ENCODE measurements at places on chromosomes 7 and 10.

GRCh38 chr7:158774952-158775351 is 54.4 kb downstream of the ESYT2 start:
- peaks cover 5% of the 10 kb centered on the region for H3K4me1 ChIP-seq
- no peak overlapping the region for H3K27ac ChIP-seq
- no peaks in the 10 kb centered on the region for H3K36me3 ChIP-seq
- H3K4me3 ChIP-seq = no peak overlapping the region

- DNase-seq = peak; percentile 58
- H3K4me1 ChIP-seq = peaks cover 34% of the 10 kb centered on the region
- H3K36me3 ChIP-seq = no peaks in the 10 kb centered on the region
- H3K27ac ChIP-seq = no peak overlapping the region
Measured at GRCh38 chr7:101823596-101823995, 6.2 kb downstream of the CUX1 start.

DNA sequence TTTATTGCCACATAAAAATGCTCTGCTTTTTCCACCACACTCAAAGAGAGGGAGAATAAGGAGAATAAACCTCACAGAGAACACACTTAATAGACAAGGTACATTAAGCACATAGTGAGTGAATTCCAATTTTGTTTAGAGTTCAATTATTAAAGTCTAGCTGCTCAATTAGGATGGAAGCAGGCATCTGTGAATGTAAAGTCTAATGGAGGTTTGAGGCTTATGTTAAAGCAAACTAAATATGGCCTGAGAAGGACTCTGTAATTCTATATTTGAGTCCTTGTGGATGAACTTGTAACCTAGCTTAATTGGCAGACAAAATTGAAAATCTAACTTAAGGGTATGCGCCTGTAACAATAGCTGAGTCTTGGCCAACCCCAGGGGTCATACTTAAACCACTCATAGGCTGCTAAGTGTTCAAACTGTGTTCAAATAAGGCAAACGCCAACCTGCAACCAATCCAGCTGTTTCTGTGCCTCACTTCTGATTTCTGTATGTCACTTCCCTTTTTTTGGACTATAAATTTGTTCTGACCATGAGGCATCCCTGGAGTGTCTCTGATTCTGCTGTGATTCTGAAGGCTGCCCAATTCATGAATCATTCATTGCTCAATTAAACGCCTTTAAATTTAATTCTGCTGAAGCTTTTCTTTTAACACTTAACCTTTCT is 31.3 kb upstream of the NME8 start:
- no peak overlapping the region for H3K4me3 ChIP-seq
- no peaks in the 10 kb centered on the region for H3K36me3 ChIP-seq
- no peaks in the 10 kb centered on the region for H3K27me3 ChIP-seq
- DNase-seq = no peak

DNA sequence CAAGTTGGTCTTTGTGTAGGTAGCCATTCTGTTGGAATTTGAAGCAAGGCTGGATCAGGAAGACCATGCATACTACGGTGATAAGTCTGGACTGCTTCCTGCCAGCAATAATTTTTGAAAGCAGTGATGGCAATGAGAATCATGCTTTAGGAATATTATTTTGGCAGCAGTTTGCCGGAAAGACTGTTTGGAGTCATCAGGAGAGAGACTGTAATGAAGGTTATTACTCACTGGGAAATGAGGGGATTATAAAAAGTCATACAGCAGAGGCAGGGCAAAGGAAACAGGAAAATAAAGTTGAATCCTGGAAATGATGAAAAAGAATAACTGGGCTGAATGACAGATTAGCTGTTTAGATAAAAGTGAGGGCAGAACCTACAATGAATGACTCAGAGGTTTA is 1136.8 kb upstream of the AUTS2 start:
- no peaks in the 10 kb centered on the region for H3K36me3 ChIP-seq
- no peak for DNase-seq
- H3K4me3 ChIP-seq = no peak overlapping the region
- H3K27ac ChIP-seq = no peak overlapping the region

DNA sequence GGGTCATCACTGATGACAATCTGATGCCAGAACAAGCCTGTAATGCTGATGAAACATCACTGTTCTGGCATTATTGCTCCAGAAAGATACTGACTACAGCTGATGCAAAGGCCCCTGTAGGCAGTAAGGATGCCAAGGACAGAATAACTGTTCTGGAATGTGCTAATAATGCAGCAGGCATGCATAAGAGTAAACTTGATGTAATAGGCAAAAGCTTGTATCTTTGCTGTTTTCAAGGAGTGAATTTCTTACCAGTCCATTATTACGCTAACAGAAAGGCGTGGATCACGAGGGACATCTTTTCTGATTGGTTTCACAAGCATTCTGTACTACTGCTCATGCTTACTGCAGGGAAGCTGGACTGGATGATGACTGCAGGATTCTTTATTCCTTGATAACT is 18.7 kb downstream of the LCOR start:
- peak; percentile 89 for DNase-seq
- no peaks in the 10 kb centered on the region for H3K27me3 ChIP-seq
- H3K27ac ChIP-seq = no peak overlapping the region
- H3K36me3 ChIP-seq = no peaks in the 10 kb centered on the region
- no peaks in the 10 kb centered on the region for H3K4me1 ChIP-seq

DNA sequence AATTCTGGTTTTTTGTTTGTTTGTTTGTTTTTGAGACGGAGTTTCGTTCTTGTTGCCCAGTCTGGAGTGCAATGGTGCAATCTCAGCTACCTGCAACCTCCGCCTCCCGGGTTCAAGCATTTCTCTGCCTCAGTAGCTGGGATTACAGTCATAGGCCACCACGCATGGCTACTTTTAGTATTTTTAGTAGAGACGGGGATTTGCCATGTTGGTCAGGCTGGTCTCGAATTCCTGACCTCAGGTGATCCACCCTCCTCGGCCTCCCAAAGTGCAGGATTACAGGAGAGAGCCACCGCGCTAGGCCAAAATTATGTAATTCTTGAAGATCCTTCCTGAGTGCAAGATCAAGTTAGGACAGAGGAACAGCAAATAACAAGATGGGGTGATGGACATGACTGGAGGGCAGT is 719 bp downstream of the ZNF33B start:
- peak overlapping the region; percentile 96 for H3K27ac ChIP-seq
- H3K27me3 ChIP-seq = no peaks in the 10 kb centered on the region
- no peak for DNase-seq
- peak overlapping the region; percentile 80 for H3K4me3 ChIP-seq
- H3K36me3 ChIP-seq = peaks cover 3% of the 10 kb centered on the region

DNA sequence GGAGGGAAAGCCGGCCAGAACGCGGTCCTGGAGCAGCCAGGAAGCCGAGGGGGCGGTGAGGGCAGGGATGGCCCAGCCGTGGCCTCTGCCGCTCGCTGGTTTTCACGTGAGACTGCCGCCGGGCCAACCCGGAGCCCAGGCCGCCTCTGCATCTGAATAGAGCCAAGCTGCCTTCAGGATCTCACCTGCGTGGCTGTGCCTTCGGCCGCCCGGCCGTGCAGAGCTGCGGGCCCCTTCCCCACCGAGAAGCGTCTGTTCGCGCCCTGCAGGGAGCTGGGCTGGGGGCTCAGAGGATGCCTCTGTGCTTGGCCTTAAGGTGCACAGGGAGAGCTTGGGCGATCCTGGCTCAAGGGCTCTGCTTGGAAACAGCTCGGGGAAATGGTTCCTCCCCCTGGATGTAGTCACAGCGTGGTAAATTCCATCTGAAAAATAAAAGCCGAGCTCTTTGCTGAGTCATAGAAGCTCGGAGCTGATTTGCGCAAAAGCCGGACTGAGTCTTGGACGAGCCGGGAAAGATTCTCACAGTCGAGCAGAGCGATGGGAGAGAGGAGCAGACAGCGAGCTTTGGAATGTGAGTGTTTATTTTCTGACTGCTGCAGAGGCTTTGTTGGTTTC is at the start of gene JAKMIP3:
Gene JAKMIP3 (plus strand): TSS at position 456 of the 615 bp plus-strand sequence. CDS start 38,863 bp downstream, outside the sequence.
- H3K27ac ChIP-seq = no peak within 1 kb of the TSS
- H3K4me1 ChIP-seq = peaks cover 4% of the 10 kb centered on the region
- H3K36me3 ChIP-seq = no peaks in the 10 kb centered on the region
- H3K4me3 ChIP-seq = no peak within 1 kb of the TSS
- H3K27me3 ChIP-seq = no peaks in the 10 kb centered on the region

- H3K4me3 ChIP-seq = no peak overlapping the region
- H3K27ac ChIP-seq = no peak overlapping the region
- DNase-seq = no peak
- H3K4me1 ChIP-seq = no peaks in the 10 kb centered on the region
Measured at GRCh38 chr7:93992421-93993110, 11.6 kb downstream of the BET1 start.

DNA sequence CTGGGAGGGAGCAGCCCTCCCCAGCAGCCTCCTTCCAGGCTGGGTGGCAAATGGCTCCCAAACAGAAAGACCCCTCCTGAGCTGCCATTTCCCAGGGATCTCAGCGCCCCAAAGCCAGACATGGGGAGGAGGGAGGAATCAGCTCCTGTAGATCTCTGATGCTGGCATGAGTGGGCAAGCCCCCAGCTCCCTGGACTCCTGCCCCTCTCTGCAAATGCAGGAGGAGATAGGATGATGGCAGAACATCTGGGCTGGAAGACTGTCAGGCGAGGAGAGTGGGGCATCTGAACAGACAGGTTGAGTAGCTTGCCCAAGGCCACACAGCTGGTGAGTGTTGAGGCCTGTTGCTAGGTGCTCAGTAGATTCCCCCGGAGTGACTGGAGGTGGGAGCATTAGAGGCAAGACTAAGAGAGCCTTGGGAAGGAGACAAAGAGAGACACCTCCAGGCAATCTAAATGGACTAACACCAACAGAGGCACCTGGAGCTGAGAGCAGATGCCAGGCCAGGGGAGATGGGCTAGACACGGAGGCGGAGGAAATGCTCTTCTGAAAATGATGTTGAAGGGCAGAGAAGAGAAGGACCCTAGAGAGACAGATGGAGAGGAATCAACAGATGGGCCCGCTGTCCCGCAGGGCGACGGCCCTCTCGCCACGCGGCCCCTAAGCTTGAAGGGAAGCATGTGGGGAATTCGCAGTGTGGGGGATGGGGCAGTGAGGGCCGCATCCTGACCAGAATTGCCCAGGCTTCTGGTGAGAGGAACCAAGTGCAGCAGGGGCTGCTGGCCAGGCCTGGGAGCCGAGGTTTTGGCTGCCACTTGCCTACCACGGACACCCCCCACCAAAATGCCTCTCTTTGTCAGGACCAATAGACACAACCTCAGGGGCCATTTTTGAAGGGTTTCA is 84.8 kb upstream of the LRRC4 start:
- H3K27ac ChIP-seq = no peak overlapping the region
- no peak overlapping the region for H3K4me3 ChIP-seq
- no peaks in the 10 kb centered on the region for H3K4me1 ChIP-seq
- peaks cover 6% of the 10 kb centered on the region for H3K27me3 ChIP-seq

DNA sequence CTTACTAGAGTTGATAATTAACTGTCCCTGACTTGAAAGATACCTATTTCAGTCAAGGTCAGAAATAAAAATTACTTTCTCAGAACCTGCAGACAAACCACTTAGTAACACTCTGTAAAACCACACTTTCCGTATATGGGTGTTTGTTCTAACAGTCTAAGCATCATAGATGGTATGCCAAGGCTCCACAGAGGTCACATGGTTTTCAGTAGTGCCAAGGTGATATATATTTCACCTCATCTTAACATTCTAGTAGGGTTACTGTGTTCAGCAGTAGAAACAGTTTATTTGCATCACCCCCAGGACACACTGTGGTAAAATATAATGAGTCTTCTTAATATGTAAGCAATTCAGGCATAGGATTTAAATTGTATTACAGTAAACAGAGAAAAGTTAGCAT is 61.5 kb downstream of the KCND2 start:
- no peaks in the 10 kb centered on the region for H3K4me1 ChIP-seq
- no peak overlapping the region for H3K27ac ChIP-seq
- no peaks in the 10 kb centered on the region for H3K36me3 ChIP-seq
- no peak for DNase-seq
- no peak overlapping the region for H3K4me3 ChIP-seq

GRCh38 chr7:20114468-20114867 is 102.7 kb downstream of the MACC1 start:
- H3K27ac ChIP-seq = no peak overlapping the region
- H3K27me3 ChIP-seq = no peaks in the 10 kb centered on the region
- H3K36me3 ChIP-seq = no peaks in the 10 kb centered on the region
- no peaks in the 10 kb centered on the region for H3K4me1 ChIP-seq
- DNase-seq = peak; percentile 8
